ENCODE measurements at places on chromosomes 11 and 22.

DNA sequence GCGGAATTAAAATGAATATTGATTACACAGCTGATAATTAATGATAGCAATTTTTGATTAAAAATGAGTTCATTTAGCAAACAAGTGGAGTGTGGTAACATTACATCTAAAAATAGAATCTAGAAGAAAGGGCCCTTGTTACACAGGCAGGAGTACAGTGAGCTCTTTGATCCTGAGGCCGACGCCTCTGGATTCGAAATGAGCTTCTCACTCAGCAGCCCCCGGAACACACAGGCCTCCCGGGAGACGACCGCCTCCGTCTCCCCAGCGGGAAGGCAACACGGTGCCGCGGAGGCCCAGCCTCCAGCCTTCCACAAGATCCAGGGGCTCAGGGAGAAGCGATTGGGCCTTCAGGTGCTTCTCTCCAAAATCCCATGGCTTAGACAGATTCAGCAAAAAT is 379.1 kb downstream of the BRD1 start:
- DNase-seq = no peak

DNA sequence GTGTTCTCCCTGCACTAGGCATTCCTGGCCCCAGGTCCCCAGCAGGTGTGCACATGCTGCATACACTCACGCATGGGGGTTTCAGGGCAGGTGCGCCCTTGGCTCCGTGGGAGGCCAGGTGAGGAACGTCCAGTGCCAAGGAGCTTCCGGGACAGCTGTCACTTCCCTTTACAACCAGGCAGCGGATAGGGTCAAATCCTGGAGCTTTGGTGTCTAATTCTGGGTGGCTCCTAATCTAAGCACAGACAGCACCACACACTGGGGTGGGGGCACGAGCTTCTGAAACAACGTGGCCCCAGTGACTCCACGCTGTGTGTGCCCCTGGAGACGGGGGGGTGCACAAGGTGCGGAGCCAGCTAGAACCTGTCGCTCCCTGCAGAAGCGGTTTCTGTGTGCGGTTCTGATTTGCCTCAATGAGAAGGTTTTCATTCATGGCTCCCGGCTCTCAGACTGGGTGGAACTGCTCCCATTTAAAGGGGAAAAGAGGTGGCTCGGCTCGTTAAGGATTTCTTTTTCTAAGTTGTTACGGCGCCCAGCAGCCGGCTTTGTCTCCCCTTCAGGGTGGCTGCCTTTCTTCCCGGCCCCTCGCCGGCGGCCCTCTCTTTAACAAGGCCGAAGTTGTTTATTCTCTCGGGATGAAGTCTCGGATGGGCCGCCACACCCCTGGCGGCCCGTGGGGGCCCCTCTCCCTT is 5.0 kb downstream of the CCND1 start:
- DNase-seq = no peak

DNA sequence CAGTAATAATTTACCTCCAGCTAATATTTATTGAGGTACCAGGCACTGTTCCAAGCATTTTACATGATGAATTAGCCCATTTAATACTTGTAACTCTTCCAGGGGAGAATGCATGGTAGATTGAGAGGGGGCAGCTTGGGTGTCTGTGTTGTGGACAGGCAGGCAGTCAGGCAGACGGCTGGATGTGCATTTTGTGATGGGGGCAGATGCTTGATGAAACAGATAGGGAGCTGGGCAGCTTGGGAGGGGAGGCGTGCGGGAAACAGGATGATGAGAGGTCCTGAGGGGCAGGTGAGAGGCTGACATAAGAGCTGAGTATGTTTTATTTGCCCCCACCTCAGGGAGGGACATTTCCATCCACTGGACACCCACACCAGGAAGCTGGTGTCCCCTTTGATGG is 33.1 kb upstream of the SHISAL1 start:
- no peak for DNase-seq

DNA sequence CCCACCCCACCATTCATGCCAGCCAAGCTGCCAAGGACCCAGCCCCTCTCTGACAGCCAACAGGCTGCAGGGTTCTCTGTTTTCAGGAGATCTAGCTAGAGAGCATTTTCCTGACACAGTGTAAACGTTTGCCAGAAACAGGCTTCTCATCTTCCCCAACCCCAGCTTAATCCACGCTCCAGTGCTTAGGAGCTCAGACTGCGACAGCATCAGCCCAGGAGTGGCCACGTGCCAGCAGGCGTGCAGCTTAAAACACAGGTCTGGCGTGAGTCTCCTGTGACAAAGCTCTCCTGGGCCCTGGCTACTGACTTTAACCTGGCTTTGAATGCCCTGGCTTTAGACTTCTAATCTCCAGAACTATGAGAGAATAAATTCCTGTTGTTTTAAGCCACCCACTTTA is 66.6 kb downstream of the GALNT18 start:
- no peak for DNase-seq

DNA sequence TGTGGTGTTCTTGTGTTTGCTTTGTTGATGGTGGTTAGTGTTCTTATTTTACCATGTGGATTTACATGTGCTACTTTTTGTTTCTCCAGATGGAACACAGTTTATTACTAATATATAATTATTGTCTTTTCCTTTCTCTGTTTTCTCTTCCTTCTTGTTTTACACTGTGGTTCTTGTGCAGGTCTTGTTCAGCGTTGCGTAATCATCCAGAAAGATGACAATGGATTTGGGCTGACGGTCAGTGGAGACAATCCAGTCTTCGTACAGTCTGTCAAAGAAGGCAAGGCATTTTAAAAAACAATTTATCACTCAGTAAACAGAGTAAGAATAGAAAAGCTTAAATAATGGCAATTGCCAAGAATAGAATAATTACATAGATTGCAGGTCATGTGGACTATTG is 84.4 kb downstream of the ARHGEF12 start:
- DNase-seq = no peak

- no peak for DNase-seq
These were observed 20.8 kb downstream of the CSNK2A3 start for GRCh38 chr11:11332141-11332710.

GRCh38 chr11:124778281-124778680 is 16.2 kb upstream of the ESAM start:
- DNase-seq = no peak

DNA sequence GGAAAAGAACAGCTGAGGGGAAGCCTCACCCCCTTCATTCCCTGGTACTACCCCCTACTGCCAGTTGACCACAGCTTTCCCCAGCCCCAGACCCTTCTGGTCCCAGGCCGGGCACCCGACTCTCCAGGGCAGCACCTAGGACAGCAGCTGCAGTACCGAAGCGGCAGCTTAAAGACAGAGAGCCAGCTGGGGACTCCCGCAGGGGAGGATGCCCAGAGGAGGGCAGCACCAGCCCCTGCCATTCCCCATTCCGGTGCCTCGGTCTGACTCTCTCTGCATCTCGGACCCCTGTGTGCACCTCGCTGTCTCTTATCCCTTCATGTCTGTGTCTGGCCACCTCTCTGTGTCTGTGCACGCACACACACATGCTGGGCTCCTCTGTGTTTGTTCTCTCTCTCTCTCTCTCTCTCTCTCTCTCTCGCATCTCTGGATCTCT is 9.4 kb downstream of the IGSF9B start:
- DNase-seq = no peak

- no peak for DNase-seq
These were observed 146.4 kb downstream of the FBXO7 start for GRCh38 chr22:32620992-32621391.

DNA sequence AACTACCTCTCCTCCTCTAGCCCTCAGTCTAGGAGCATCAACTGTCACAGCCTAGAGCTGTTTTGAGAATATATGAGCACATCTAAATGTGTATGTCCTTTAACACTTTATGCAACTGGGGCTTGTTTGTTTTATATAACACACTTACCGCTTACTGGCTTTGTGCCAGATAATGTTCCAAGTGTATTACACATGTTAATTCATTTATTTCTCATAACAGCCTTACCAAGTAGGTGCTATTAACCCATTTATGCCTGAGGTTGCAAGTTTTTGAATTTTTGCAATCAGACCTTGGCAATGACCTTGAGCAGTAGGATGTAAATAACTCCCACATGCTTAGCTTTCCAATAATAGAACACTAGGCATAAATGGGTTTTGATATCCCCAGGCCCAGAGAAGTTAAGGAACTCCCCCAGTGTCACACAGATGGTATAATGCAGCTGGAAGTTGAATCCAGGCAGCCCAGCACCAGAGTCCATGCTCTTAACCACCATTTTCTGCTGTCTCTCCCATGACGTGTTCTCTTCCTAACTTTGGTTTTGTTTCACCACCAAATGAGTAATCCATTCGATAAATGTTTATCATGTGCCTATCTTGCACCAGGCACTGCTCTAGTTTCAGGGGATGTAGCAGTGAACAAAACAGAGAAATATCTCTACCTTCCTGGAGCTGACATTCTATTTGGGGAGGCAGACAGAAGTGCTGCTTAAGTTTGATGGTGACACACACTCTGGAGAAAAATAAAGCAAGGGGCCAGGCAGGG is 23.1 kb downstream of the PRDM11 start:
- no peak for DNase-seq

DNA sequence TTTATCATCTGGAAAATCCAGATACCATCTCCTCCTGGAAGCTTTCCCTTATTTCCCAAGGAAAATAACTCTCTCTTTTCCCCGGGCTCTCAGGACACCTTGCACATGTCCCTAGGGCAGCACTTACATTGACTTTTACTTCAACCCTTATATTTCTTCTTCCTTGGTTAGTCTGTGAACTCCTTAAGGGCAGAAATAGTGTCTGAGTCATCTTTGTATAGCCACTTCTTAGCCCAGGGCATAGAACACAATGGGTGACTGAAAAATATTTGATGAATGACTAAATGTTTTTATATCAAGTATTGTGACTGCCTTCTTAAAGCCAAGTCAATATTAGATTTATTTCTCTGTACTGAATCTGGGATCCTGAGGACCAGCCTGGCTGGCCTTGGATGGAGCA is 45.4 kb upstream of the MYOD1 start:
- no peak for DNase-seq

GRCh38 chr11:114066046-114066648 is 6.6 kb downstream of the ZBTB16 start:
- no peak for DNase-seq

DNA sequence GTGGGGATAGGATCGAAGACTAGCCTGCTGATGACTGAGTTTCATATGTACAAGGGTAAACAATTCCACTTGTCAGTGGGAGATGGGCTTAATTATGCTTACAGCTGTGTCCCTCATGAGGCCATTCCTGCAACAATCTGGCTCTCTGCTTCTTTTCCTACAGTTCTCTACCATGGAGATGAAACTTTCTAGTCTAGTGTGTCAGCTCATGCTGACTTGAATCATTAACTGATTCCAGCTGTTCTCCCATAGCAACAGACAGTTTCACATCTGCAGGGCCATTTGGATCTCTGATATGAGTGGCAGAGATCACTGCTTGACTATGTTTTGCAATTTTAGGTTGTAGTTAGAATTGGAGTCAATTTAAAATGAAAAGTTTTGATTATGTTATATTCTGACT is 1251.7 kb upstream of the RAG2 start:
- DNase-seq = no peak

- DNase-seq = no peak
These were observed 77.4 kb downstream of the MS4A13 start for GRCh38 chr11:60592601-60593000.

GRCh38 chr11:75868990-75869389 is 54.0 kb downstream of the UVRAG start:
- DNase-seq = no peak

DNA sequence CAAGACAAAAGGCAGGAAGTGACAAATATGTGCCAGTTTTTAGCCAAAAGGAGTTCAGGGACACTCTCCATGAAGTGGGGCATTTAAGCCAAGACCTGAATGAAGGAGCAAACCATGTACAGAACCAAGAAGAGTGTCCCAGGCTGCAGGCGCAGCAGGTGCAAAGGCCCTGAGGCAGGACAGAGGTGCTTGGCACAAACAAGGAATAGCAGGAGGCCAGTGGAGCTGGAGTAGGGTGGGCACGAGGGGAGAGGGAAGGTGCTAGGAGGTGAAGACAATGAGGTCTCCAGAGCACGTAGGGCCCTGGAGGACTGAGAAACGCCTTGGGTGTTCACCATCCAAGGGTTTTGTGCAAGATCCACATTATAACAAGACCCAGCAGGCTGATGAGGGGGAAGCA is 474.1 kb downstream of the MN1 start:
- no peak for DNase-seq

- DNase-seq = no peak
These were observed 197.5 kb downstream of the C11orf87 start for GRCh38 chr11:109619498-109619897.

- DNase-seq = no peak
These were observed 874 bp downstream of the ZFTA start for GRCh38 chr11:63767565-63768236.

- no peak for DNase-seq
These were observed 106.7 kb upstream of the CADM1 start for GRCh38 chr11:115610908-115611307.

DNA sequence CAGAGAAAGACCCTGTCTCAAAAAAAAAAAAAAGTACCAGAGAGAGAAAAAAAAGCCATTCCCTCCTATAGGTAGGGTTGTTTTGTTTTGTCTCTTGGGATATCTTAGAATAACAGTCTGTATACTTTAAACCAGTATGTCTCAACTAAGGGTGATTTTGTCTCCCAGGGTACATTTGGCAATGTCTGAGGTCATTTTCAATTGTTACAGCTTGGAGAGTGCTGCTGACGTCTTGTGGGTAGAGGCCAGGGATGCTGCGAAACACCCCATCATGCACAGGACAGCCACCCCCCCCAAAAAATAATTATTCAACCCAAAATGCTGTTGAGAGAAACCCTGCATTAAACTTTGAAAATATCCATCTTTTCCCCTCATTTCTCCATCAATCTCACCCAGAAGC is 56.1 kb upstream of the CRTAM start:
- no peak for DNase-seq

DNA sequence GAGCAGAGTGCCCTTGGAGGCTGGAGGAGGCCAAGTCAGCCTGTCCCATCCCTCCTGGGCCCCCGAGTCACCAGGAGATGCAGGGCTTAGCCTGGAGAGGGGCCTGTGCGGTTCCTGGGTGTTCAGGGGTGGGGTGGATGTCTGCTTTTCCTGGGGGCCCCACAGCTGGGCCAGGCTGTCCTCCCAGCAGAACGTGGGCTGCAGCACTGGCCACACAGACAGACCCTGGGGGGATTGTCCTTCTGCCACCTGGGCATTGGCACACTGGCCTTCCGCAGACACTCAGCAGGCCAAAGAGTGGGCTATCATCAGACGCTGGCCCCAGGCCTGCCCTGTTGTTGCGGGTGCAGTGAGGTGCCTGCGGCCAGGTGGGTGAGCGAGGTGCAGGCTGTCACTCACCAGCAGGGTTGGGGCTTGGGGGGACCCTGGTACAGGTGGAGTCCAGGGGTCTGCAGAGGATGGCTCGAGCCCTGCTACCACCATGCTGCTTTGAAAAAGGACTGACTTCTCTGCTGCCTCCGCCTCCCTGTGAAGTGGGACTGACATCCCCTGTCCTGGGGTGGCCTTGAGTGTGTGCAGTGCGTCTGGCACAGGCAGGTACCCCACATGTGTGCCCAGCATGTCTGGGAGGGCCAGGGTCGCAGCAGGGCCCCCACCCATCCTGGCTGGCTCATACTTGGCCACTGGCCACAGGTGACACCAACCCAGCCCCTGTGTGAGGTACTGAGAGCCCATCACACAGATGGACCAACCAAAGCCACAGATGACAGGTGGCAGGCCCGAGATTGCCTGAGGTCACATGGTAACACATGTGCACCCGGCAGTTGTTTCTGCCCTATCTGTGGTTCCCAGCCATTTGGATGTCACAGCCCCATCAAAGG is 39.0 kb upstream of the KCNQ1OT1 start:
- no peak for DNase-seq

GRCh38 chr22:30027791-30028190 is 52.5 kb upstream of the HORMAD2 start:
- DNase-seq = no peak
